Fibroblast of skin of scalp (primary cell): ENCODE measurements at places on chromosomes 13 and 19.

- DNase-seq = no peak
These were observed 153.3 kb downstream of the SIPA1L3 start for GRCh38 chr19:38060331-38060730.

- no peak for DNase-seq
These were observed 1.2 kb downstream of the SPART start for GRCh38 chr13:36344886-36345437.

DNA sequence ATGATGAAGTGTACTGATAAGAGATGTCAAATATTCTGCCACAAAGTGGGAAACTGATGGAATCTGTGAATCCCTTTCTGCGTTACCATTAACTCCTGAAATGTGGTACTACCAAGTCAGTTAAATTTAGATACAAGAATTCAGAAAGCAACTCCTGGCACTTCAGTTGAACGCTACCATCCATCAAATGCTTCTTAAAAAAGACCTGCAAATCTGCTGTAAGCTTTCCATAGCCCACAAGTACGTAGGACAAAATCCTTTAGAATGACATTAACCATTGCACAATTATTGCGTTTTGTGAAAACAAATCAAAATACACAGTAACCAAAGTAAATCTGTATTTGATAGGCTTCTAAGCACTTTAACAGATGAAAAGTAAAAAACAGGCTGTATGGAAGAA is 5.4 kb downstream of the SMAD9 start:
- DNase-seq = no peak

- no peak for DNase-seq
These were observed 25.2 kb downstream of the IGFL1 start for GRCh38 chr19:46254776-46255175.

DNA sequence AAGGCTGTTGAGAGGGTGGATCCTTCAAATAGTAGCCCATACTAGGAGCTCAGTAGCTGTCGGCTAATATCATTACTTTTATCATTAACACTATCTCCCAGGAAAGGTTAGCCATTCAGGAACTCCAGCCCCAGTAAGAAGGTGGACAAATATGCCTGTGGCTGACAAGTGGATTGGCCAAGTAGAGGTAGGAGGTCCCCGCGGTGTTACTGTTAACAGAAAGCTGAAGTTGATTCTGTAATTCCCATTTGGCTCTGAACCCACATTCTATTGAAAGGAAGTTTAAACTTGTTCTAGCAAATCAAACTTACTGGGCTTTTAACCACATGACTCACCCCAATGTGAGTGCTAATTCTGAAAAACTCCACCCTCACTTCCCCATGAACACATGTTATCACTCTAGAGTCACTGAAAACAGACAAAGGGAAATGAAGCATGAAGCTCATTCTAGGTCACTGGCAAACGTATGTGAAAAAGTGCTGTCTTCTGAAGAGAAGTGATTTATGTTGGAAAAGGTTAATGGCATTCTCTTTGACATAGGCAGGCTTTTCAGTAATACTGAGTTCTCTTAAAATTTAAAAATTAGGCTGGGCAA is 273.5 kb downstream of the FGF14 start:
- DNase-seq = no peak

DNA sequence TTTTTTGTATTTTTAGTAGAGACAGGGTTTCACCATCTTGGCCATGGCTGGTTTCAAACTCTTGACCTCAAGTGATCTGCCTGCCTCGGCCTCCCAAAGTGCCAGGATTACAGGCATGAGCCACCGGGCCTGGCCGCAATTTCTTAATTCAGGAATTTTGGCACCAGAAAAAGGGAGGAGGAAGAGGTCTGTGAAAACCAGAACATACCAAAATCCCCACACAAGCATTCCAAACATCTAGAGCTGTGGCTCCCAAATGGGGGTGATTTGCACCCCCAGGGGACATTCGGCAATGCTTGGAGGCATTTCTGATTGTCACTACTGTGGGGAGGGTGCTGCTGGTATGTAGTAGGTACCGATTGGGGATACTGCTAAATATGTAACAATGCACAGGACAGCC is 40.2 kb upstream of the ABCC4 start:
- DNase-seq = no peak

DNA sequence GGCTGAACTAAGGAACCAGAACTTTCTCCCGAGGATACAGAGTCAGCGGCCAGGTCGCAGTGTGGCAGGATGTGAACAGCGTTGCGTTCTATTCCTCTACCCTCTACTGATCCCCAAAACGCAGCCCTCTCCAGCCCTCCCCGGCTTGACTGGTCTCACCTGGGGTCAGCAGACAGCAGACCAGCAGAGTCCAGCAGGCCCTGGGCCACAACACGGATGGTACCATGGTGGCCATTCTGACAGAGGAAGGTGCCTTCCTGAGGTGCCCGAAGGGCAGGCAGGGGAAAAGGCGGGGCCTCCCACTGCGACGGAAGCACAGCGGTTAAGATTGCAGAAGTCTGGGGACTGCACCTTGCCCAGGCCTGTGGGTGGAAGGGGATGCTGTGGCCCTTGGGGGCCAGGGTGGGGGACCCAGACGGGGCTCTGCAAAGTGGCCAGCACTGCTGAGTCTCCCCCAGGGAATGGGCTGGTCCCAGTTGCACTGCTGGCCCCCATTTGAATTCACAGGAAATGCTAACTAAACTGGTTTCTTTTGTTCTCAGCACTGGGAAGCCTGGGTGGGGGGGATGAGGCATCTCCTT is at the start of gene ICAM3:
ICAM3 (minus strand) TSS at position 245 of the 581 bp plus-strand sequence; CDS start at position 235, 10 bp downstream.
- no peak for DNase-seq

- no peak for DNase-seq
These were observed 3.2 kb downstream of the TTC9B start for GRCh38 chr19:40214936-40215335.

DNA sequence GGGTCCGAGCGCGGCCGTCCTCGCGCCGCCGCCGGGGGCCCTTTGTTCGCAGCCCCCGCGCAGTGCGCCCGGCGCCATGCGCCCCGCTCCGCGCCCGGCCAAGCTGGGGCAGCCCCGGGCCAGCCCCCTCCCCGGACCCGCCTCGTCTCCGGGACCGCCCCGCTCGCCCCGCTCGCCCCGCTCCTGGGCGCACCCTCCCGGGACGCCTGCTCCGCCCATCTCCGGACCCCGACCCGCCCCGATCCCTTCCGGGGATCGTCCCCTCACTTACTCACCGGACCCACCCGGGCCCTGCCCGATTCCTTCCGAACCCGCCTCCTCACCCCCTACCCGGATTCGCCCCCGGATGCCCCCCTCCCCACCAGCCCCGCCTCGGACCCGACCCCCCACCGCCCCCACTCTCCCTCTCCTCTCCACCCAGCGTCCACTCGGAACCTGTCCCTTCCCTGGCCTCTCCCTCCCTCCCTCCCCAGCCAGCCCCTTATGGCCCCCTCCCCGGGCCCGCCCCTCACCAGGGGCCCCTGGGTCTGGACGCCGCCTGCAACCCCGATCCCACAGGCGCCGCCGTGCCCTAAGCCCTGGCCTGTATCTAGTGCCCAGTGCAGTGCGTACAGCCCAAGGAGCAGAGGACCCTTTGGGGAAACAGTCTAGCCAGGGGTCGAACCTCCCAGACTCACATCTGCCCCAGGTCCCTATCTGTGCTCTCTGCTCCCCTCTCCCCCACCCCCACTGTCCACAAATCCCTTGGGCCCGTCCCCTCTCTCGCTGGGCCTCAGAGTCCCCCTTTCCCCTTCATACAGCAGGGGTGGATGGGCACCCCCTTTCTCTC is at the start of gene CPAMD8:
CPAMD8 (minus strand) TSS at position 105 of the 829 bp plus-strand sequence. CDS start 168 bp downstream, outside the sequence.
- no peak for DNase-seq

- DNase-seq = no peak
These were observed 145.3 kb upstream of the RXFP2 start for GRCh38 chr13:31594056-31594455.
